ENCODE measurements at places on chromosomes 12 and 14.

DNA sequence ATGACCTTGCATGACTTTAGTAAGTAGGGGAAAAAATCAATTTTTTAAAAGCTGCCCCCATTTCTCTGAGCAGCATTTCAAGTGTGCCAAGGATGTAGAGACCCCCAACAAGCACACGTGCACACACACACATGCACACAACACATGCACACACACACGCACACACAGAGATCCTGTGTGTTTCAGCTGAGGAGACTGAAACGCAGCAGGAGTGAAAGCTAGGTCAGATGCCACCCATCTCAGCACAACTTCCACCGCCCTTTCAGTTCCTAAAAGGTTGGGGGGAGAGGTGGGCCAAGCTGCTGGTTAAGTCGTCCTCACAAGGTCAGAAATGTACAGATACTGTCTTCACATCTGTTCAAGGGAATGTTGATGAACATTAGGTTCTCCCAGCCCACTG lies 13.9 kb downstream of the MYL2 start:
- DNase-seq: no peak

- no peak for DNase-seq
Observed at GRCh38 chr12:45425426-45425825, 209.5 kb downstream of the ANO6 start.

GRCh38 chr12:55842681-55843429 lies at the start of gene MMP19:
Gene MMP19, minus strand, starts transcription at chr12:55842936. Its CDS starts 106 bp downstream, at chr12:55842830.
- DNase-seq: no peak

- DNase-seq: no peak
Observed at GRCh38 chr12:55743406-55744339, 751 bp downstream of the GDF11 start.

DNA sequence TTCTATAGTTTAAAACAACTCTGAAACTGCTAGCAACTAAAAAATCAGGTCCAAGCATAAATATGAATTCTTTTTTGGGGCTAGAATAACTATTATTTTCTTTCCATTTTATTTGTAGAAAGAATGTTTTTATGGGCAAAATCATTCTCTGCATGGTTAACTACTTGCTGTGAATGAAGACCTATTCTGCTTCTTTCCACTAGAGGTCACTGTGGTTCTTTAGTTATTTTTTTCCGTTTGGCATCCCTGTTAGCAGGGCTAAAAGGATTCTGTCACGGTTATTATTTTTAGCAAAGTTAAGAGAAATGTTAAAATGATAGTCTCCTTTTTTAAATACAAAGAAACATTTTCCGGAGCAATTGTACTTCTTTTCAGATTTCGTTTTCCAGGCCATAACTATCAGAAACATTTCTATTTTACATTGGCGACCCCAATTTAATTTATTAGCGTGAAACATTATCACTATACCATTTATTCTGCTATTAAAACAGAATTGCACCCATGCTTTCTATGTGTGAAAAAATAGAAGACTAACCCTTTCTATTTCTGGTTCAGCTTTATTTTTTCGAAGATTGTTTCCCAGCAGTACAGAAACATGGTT lies 404.8 kb downstream of the ATP23 start:
- DNase-seq: no peak

- no peak for DNase-seq
Observed at GRCh38 chr14:77467801-77468200, 9.9 kb downstream of the AHSA1 start.

DNA sequence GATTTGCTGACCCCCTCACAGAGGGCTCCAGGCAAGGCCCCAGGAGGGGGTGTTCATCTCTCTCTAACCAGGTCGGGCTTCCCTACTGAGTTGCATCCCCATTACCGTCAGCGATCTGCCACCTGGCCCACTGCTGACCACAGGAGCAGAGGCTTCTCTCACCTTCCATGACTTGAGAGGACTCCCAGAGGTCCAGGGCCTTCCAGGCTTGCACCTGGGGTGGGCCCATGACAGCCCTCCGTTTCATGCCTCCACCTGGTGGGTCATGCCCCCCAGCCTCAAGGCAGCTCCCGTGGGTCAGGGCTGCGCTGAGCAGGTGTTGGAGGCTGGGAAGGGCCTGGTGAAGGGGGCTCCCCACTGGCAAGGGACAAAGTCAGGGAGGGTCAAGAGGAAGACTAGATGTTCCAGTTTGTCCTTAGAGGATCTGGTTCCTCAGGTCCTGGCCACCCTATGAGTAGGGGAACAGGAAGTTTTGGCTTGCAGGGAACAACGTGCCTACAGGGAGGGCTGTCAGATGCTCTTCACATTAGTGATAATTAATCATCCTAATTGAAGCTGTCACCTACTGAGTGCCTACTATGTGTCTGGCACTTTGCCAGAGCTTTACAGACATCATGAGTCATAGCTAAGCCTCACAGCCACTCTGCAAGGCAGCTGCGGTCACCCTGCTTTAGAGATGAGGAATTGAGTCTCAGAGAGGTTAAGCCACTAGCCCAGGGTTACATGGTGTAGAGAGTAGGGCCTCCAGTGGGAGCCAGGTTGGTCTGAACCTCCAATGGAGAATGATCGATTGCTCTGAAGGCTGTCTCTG lies 13.8 kb downstream of the NFKBIA start:
- no peak for DNase-seq

- DNase-seq: no peak
Observed at GRCh38 chr12:115491511-115492250, 785.8 kb downstream of the MED13L start.

- no peak for DNase-seq
Observed at GRCh38 chr12:64608901-64609535, 1.3 kb upstream of the RASSF3 start.

GRCh38 chr14:101201535-101202151 lies 298.1 kb upstream of the RTL1 start:
- no peak for DNase-seq

- no peak for DNase-seq
Observed at GRCh38 chr14:73726025-73726961, 12.1 kb upstream of the PNMA1 start.

DNA sequence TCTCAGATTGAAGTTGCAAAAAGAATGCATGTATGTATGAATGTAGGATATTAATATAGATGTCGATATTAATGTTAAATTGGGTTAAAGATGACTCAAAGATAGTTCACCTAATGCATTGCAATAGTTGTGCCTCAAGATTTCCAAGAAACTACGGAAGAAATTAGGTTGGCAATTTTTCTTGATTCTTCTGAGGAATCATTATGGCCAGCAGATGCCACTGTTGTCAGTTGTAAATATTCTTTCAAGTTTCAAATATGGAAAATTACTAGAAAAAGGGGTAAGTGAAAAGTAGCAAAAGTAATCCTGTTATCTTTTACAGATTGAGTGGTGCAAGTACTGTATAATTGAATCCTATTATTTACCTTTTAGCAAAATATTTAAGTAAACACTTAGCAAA lies 202.1 kb downstream of the ADAMTS20 start:
- no peak for DNase-seq

- DNase-seq: no peak
Observed at GRCh38 chr12:45930369-45930768, 60.0 kb downstream of the SCAF11 start.

Data from cerebellar nuclear complex (tissue), 1 donor.